WERI-Rb-1 (cell line): ENCODE measurements at places on chromosomes 6 and 20.

- no peak for DNase-seq
Measured at GRCh38 chr6:129874837-129875236, 13.7 kb upstream of the TMEM244 start.

- DNase-seq, result no peak
Measured at GRCh38 chr6:35360349-35361138, 18.2 kb downstream of the PPARD start.

DNA sequence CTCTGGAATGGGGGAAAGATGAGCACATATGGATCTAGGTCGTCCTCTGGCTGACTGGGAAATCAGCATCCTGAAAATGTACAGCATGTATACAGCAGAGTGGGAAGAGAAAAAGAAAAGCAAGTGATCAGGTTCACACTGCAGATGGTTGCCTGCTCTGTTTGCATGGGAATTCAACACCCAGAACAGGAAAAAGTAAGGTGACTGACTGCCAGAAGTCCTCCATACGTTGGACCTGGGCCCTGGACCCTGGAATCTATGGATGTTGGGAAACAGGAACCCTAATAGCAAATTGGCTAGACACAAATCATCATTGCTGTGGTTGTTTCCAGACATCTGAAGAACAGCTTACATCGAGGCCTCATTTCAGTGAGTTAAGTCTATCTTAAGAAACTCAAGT, 30.3 kb upstream of the TNFAIP3 start:
- no peak for DNase-seq

DNA sequence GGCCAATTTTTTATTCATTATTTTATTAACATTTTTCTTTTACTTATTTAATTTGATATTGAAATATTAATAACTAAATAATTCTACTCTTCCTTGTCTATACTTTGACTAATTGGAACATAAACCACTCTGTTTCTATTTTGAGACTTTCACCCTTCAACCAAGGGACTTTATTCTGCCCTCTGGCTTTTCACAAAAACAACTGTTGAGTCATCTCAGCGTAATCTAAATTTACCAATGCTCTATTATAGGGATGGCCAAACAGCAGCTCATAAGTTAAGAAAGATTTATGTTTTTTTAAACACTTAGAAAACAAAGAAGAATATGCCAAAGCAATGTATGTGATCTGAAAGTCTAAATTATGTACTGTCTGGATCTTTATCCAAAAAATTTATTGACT, 46.7 kb downstream of the DOP1A start:
- no peak for DNase-seq

DNA sequence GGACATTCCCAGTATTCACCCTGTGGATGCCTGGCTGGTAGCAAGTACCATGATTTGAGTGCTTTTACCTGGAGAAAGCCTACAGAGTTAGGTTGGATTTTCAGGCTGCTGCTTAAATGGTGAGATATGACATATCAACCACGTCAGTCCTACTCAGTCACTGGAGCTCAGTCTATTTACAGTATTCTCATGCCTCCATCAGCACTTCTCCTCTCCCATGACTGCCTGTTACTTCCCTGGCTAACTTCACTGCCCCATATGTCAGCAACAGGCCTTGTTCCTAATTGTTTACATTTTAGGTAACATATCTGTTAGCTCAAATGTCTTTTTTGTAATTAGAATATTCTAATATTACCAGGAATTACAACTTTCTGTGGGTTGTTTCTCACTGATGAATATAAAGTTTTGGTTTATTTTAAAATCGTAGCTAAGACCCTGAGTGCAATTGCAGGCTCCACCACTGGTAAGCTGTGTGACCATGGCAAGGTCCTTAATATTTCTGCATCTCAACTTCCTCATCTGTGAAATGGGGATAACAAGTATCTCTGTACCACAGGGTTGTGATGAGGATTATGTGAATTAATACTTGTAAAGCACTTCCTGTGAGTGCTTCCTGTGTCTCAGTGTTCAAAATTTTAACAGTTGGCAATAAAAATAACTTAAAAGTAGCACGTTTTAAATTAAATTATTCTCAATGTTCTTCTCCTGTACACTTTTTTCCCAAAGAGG, 54.3 kb downstream of the RNF144B start:
- DNase-seq, result no peak

- DNase-seq, result no peak
Measured at GRCh38 chr6:114271405-114271804, 71.4 kb downstream of the HS3ST5 start.

- DNase-seq, result peak; percentile 25
Measured at GRCh38 chr6:138500867-138501446, 1.7 kb upstream of the NHSL1 start.

GRCh38 chr6:6006006-6006427, 708 bp downstream of the NRN1 start:
- DNase-seq, result no peak

DNA sequence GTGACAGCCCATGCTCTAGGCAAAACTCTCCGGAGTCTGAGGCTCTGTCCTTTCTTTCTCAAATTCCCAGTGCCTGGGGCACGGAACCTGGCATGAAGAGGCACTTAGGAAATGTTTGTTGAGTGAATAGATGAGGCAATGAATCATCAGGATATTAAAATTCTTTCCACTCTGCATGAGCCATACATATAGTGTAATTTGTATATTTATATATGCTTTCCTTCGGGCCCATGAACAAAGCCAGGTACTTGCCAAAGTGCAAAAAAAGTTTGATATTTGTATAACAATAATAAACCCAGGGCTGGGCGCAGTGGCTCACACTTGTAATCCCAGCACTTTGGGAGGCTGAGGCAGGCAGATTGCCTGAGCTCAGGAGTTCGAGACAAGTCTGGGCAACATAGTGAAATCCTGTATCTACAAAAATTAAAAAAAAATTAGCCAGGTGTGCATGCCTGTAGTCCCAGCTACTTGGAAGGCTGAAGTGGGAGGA, 212.3 kb upstream of the ZNF217 start:
- no peak for DNase-seq

GRCh38 chr6:3209114-3210023, 18.1 kb downstream of the TUBB2B start:
- DNase-seq, result peak; percentile 92

DNA sequence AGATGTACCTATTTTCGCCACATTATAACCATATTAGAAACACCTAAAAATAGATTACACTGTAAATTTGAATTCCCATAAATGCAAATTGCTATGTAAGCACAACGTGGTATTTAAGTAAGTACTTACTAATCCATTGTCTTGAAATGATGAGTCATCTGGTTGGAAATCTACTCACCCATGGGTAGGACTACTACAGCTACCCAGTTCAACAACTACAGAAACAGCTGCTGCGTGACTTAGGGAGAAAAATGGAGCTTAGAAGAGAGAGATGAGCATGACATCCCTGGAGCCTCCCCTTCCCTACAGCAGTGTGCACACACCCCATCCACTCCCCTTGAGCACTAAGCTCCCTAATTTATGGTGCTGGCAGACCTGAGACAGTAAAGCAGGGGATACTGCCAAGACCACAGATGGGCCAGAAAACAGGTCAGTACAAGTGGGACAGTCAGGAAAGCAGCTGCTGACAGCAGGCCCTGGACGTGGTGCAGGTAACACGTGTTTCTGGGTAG, 26.9 kb downstream of the RRAGD start:
- peak; percentile 72 for DNase-seq

GRCh38 chr20:3980260-3981131, 34.9 kb downstream of the RNF24 start:
- no peak for DNase-seq

DNA sequence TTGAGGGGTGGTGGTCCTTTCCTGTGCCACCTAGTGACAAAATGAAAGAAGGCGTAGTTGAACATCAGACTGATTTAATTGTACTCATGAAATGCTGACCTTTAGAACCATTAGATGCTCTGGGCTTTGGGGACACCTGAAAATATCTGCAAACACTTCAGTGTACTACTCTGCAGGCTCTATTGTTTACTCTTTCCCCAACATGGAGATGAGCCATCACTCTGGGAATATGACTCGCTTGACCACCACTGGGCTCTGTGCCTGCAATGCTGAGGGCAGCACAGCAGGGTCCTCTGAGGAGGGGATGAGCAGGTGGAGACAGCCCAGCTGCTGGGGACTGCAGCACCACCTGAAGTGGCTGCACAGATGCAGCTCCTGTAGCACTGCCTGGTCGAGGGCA, 74.8 kb upstream of the SLC24A3 start:
- DNase-seq, result no peak

- no peak for DNase-seq
Measured at GRCh38 chr20:62296724-62297448, 5.9 kb upstream of the ADRM1 start.

DNA sequence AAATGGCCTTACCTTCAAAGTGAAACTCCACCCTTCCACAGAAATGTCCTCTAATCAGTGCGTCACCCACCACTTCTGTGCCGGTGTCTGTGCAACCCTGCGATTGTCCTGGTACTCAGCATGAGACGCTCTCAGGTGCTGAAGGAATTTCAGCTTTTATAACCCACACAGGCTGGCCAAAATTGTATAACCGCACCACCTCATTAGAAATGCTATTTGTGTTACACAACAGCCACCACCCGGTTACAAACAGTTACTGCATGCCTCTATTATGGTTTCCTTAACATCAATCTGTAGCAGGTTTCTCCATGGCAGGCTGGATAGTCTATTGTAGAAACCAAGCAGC, 51.5 kb downstream of the SLC23A2 start:
- no peak for DNase-seq

- DNase-seq, result no peak
Measured at GRCh38 chr20:38999217-38999616, 37.1 kb downstream of the DHX35 start.

DNA sequence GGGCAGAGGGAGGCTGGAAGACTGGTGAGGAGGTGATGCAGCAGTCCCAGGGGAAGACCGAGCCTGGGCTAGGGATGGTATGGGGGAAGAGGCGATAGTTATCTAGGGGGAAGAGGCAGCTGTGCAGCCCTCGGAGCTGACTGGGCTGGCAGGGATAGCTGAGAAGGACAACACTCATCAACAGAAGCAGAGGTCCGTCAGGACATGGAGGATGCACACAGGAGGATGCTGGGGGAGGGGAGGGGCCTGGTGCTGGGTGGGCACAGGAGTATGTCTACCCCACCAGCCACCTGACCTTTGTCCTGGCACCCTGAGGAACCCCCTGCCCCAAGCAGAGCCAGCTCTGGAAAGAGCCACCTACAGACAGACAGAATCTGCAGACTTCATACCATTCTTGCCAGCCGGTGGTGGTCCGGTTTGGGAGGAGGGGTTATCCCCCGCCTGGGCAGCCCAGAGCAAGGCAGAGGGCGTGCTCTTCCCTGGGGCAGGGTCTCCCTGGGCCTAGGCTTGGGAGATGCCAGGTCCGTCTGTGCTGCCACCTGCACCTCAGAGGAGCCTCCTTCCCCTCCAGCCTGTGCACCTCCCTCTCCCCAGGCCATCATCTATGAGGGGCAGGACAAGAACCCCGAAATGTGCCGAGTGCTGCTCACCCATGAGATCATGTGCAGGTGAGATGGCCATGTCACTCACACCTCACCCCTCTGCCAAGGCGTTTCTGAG, 14.9 kb downstream of the EBF4 start:
- DNase-seq, result no peak

DNA sequence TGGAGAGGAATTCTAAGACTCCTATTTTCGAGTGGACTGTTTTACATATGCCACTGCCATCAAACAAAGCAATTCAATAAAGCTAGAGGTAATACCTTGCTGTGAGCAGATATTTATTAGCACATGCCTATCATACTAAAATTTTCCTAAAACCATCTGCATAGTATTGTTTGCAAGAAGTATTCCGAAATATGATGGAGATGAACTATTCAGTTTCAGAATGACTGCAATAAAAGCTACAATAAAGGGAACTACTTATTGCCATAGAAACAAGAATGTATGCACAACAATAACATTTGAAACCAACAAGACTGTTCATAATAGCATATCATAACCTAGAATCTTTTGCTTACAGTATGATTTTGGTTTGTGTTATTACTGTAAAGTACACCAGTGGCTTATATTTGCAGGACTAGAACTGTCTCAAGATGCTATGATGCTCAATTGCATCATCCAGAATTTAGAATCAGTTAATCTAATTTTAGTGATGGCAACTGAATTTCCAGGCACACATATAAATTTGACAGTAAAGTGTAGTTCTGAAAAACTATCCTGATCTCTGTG, 144.3 kb downstream of the GRIK2 start:
- DNase-seq, result no peak

DNA sequence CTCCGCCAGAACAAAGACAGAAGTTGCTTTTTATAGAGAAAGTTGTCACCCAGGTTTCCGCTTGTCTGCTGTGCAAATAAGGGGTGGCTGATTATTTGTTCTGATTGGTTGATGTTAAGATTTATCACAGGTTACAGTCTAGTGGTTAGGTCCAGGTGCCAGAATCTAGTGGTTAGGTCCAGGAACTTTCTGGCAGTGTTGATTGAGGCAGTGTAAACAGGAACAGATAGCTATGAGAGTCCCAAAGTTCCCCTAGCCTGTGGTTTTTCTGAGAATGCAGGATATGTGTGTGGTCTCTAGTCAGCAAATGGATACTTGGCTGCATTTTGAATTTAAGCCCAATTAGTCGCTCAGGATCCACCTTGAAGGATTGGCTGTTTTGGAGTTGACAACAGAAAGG, 148.0 kb downstream of the TMEM200A start:
- DNase-seq, result no peak

- no peak for DNase-seq
Measured at GRCh38 chr6:75204959-75205775, 686 bp downstream of the COL12A1 start.

DNA sequence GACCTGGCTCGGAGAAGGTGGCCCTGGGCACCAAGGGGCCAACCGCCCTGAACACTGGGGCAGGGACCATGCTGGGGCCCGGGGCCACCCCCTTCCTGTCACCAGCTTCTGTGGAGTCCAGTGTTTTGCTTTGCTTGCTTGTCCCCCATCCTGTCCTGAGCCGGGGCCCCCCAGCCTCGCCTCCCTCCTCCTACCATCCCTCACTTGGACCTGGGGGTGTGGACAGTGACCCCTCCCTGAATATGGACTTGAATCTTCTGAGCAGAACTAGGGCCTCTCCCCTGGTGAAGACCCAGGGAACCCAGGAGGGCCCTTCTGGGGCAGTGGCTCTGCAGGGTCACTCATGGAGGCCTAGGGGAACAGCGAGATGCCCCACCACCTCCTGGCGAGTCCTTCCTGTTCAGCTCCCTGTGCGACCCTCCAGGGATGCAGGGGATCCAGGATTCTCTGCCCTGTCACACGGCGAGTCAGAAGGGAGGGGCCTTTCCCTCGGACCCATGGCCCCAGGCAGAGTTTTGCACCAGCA, 41.6 kb downstream of the VSTM2L start:
- DNase-seq, result no peak

GRCh38 chr6:51330971-51331370, 512.3 kb downstream of the TFAP2B start:
- DNase-seq, result no peak

DNA sequence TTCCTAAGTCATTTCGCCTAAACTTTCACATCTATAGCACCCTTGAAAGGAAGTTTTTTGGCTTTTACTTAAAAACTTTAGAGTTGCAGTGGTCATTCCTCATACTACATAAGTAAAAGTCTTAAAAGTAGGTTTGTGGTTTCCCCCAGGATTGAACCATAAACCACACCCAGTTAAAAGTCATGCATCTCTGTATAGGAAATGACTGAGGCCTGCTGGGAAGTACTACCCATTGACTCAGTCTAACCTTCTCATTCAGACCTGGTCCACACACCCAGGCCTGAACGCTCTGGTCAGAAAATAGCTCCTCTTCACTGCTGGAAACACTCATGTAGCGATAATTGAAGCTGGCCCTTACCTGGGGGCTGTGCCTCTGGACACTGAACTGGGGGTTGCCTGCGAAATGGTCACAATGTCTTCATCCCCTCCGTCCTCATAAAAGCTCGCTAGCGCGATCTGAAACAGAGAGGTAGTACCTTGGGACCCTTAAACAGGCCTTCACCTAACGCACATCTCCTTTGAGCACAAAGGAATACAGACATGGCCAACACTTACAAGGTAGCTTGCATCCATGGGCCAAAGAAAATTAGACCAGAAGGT, 2.6 kb downstream of the NSFL1C start:
- DNase-seq, result no peak
